ENCODE measurements at places on chromosomes 7 and 10. TPM values are rescaled to one million over a fixed set of nuclear protein-coding genes. Genes with fewer than 3 reads are reported as not detected.
A peak's percentile ranks its signal among the peaks of the same experiment; 100 is the strongest.

CASP7 gene
- 17.8 TPM for total RNA-seq

TNS3 gene
- total RNA-seq, result 32.5 TPM

GIMAP4 gene
- total RNA-seq, result 21.4 TPM

ELN gene
- 174 TPM for total RNA-seq

SPDYE1 gene
- not detected for total RNA-seq

CNPY1 gene
- total RNA-seq, result not detected

ADIRF gene
- 98.1 TPM for total RNA-seq

PCGF5 gene
- total RNA-seq, result 49.6 TPM

PIP gene
- total RNA-seq, result not detected

- H3K4me3 ChIP-seq, result no peak overlapping the region
- no peaks in the 10 kb centered on the region for H3K4me1 ChIP-seq
- H3K27me3 ChIP-seq, result no peaks in the 10 kb centered on the region
Observed at GRCh38 chr10:21627331-21627730, 93.3 kb downstream of the MLLT10 start.

- H3K27me3 ChIP-seq, result no peaks in the 10 kb centered on the region
- no peak overlapping the region for H3K27ac ChIP-seq
- no peaks in the 10 kb centered on the region for H3K4me1 ChIP-seq
- no peaks in the 10 kb centered on the region for H3K36me3 ChIP-seq
- DNase-seq, result no peak
Observed at GRCh38 chr10:107898392-107898791, 733.9 kb upstream of the SORCS1 start.

DNA sequence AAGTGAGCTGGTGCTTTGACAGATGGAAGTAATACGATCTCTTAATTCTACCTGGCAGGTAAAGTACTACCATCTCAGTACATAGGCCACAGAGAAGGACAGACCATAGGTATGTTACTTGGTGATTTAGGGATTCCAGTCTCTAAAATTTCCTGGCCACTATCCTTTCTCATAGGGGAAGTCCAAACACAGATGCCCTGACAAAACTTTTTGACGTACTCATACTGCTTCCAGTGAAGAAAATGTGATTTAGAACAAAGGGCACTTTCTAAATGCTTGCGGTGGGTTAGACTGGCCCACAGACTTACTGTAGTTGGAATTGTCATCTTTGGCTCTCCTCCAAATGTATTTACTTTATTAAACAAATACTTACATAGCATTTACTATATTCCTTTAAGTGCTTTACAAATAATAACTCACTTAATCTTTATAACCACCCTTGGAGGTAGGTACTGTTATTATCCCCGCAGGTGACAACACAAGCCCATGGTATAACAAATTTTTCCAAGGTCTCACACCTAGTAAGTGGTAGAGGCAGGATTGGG lies 3.0 kb downstream of the PI4K2A start:
- no peak overlapping the region for H3K4me3 ChIP-seq
- H3K27ac ChIP-seq, result no peak overlapping the region
- H3K4me1 ChIP-seq, result peaks cover 17% of the 10 kb centered on the region
- H3K36me3 ChIP-seq, result no peaks in the 10 kb centered on the region
- no peaks in the 10 kb centered on the region for H3K27me3 ChIP-seq

DNA sequence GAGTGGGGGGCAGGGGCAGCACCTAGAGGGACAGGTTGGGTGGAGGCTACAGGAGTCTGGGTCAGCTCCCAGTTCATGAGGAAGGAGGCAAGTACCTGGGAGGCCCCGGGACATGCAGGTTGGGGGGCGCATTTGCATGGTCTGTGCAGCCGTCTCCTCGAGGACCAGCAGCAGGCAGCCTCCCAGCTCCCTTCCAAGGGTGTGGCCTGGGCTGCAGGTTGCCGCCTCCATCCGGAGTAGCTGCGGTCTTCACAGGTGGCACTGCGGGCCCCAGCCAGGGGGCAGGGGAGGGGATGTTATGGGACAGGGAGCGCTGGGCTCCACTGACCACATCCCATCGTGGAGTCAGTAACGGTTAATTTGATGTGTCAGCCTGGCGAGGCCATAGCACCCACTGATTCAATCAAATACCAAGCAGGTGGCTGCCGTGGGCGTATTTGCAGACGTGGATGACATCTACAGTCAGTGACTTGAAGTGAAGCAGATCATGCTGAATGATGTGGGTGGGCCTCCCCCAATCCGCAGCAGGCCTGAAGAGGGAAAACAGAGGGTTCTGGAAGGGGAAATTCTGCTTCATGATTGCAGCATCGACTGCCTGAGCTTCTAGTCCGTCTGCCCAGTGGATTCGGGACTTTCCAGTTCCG lies 81.6 kb downstream of the PRKAG2 start:
- H3K27me3 ChIP-seq, result no peaks in the 10 kb centered on the region
- no peak overlapping the region for H3K27ac ChIP-seq
- peaks cover 13% of the 10 kb centered on the region for H3K4me1 ChIP-seq
- no peak overlapping the region for H3K4me3 ChIP-seq

DNA sequence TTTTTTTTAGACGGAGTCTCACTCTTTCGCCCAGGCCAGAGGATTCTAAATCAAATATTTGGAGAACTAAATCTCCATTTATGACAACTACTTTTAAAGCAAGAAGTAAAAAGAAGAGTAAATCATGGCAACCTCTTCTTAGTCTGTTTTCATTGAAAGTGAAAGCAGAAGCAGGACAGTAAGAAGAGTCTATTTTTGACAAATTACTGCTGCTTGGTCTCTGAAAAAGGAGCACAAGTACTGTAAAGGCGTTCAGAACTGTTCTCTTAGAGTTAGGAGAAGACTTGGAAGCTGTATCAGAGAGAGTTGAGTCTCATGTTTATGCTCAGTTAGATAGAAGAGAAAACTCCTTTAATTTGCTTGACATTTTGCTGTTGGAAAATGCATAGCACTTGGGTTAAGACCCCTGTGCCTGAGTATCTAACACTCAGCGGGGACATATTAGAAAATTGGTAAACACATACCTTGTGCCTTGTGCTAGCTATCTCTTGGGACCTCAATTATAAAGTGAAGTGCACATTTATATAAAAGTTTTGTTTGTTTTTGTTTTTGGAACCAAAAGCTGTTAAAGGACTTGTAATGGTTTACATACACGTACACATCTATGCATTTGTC lies 433.0 kb downstream of the ANKRD7 start:
- no peak for DNase-seq
- H3K27me3 ChIP-seq, result no peaks in the 10 kb centered on the region
- H3K36me3 ChIP-seq, result no peaks in the 10 kb centered on the region
- no peaks in the 10 kb centered on the region for H3K4me1 ChIP-seq
- no peak overlapping the region for H3K27ac ChIP-seq

- no peaks in the 10 kb centered on the region for H3K4me1 ChIP-seq
- H3K4me3 ChIP-seq, result no peak overlapping the region
- no peaks in the 10 kb centered on the region for H3K27me3 ChIP-seq
Observed at GRCh38 chr10:88908194-88908593, 28.1 kb downstream of the STAMBPL1 start.

- no peaks in the 10 kb centered on the region for H3K27me3 ChIP-seq
- no peaks in the 10 kb centered on the region for H3K36me3 ChIP-seq
- peak; percentile 44 for DNase-seq
- H3K27ac ChIP-seq, result no peak overlapping the region
- H3K4me1 ChIP-seq, result peaks cover 6% of the 10 kb centered on the region
Observed at GRCh38 chr10:70348228-70348850, 34.1 kb downstream of the LRRC20 start.

DNA sequence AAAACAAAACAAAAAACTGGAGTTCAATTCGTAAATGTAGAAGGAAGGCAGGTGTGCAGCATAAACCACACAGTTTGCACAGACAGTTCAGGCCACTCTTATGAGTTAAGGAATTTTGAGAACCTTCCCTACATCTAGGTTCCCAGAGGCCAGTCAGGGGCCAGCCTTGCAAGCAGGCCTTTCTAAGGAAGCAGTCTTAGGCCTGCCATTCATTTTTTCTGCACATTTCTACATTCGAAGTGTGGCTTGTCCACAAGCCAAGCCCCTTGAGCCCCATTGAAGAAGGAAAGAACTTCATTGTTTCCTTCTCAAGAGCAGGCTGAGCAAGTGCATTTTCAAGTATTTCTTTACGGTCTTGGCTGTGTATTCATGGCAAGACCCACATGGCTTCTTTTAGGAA lies 11.4 kb upstream of the OSBPL3 start:
- H3K27me3 ChIP-seq, result no peaks in the 10 kb centered on the region
- DNase-seq, result no peak
- no peaks in the 10 kb centered on the region for H3K36me3 ChIP-seq
- H3K4me1 ChIP-seq, result no peaks in the 10 kb centered on the region
- no peak overlapping the region for H3K27ac ChIP-seq

- DNase-seq, result no peak
- no peaks in the 10 kb centered on the region for H3K27me3 ChIP-seq
- no peaks in the 10 kb centered on the region for H3K4me1 ChIP-seq
- no peak overlapping the region for H3K4me3 ChIP-seq
Observed at GRCh38 chr10:48948470-48949037, 8.9 kb upstream of the LRRC18 start.

- DNase-seq, result no peak
- no peaks in the 10 kb centered on the region for H3K27me3 ChIP-seq
- no peaks in the 10 kb centered on the region for H3K36me3 ChIP-seq
- no peak overlapping the region for H3K4me3 ChIP-seq
Observed at GRCh38 chr7:50798126-50798525, 15.4 kb upstream of the GRB10 start.

DNA sequence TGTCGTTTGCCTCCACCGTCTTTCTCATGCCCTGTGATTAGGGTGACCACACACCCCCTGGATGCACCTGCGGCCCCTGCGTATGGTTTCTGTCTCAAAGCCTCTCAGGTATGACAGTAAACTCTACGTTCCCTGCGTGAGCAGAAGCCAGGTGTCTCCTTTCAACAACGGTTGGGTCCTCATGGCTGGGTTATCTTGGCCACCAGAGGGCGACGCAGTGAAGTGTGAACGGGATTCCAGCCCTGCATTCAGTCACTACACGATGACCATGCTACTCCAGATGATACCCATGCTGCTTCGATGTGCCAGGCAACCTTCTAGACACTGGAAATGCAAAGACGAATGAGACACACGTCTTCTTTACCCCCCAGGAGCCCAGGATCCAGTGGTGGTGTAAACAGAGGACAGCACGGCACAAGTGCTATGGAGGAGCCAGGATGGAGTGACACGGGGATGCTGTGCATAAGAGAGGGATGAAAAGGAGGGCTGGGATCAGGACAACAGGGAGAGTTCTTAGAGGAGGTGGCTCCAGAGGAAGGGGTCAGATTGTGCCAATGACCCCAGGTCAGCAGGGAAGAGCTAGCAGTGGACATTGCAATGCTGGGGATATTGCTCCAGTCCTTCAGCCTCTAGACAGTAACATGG lies 228.1 kb upstream of the PFKP start:
- H3K27ac ChIP-seq, result no peak overlapping the region
- no peaks in the 10 kb centered on the region for H3K4me1 ChIP-seq
- no peak for DNase-seq
- H3K27me3 ChIP-seq, result no peaks in the 10 kb centered on the region

DNA sequence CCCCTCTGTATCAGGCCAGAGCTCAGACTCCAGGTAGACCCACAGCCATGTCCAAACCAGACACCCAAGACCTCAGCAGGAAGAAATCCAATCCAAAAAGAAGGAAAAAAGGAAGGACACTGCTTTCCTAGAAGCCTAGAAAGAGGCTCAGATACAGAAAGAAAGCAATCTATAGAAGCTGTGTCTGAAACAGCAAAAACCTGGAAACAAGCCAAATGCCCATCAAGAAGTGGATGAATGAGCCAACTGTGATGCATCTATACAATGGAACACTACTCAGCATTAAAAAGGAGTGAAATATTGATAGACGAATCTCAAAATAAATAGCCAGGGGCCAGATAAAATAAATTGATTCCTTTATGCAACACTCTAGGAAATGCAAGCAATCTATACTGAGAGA lies 31.6 kb downstream of the GRB10 start:
- no peak for DNase-seq
- no peaks in the 10 kb centered on the region for H3K36me3 ChIP-seq
- H3K4me3 ChIP-seq, result no peak overlapping the region
- H3K27me3 ChIP-seq, result no peaks in the 10 kb centered on the region
- H3K27ac ChIP-seq, result no peak overlapping the region
- H3K4me1 ChIP-seq, result peaks cover 41% of the 10 kb centered on the region

GRCh38 chr7:106740806-106741205 lies 79.8 kb upstream of the CCDC71L start:
- H3K27me3 ChIP-seq, result no peaks in the 10 kb centered on the region
- peaks cover 7% of the 10 kb centered on the region for H3K4me1 ChIP-seq
- H3K36me3 ChIP-seq, result no peaks in the 10 kb centered on the region
- no peak overlapping the region for H3K27ac ChIP-seq
- H3K4me3 ChIP-seq, result no peak overlapping the region

GRCh38 chr7:80060218-80060806 lies 74.3 kb upstream of the GNAI1 start:
- H3K27me3 ChIP-seq, result no peaks in the 10 kb centered on the region
- DNase-seq, result no peak
- no peak overlapping the region for H3K4me3 ChIP-seq
- H3K36me3 ChIP-seq, result no peaks in the 10 kb centered on the region

DNA sequence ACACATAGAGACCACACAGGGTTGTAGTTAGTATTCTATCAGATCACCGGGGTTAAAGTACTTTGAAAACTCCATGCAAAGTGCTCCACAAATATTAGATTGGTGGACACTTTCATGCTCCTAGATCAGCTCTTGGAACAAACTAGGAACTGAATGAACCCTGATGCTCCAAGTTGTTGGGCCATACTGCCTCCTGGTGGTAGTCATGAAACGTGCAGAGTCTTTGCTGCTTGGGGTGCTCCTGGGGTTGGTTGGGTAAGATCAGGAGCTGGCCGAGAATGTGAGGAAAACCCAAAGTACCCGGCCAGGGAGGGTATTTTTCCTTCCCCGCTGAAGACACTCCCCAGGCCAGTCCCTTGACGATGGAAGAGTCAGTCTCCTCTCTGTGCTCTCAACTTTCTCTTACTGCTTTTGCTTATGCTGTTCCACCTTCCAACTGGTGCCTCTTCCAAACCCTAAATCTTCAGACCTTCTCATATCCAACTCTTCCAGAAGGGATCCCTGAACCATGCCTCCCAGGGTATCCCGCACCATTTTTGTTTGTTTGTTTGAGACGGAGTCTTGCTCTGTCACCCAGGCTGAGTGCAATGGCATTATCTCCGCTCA lies 918 bp upstream of the RPEL1 start:
- no peaks in the 10 kb centered on the region for H3K27me3 ChIP-seq
- H3K36me3 ChIP-seq, result no peaks in the 10 kb centered on the region
- H3K27ac ChIP-seq, result no peak overlapping the region
- H3K4me1 ChIP-seq, result peaks cover 12% of the 10 kb centered on the region

DNA sequence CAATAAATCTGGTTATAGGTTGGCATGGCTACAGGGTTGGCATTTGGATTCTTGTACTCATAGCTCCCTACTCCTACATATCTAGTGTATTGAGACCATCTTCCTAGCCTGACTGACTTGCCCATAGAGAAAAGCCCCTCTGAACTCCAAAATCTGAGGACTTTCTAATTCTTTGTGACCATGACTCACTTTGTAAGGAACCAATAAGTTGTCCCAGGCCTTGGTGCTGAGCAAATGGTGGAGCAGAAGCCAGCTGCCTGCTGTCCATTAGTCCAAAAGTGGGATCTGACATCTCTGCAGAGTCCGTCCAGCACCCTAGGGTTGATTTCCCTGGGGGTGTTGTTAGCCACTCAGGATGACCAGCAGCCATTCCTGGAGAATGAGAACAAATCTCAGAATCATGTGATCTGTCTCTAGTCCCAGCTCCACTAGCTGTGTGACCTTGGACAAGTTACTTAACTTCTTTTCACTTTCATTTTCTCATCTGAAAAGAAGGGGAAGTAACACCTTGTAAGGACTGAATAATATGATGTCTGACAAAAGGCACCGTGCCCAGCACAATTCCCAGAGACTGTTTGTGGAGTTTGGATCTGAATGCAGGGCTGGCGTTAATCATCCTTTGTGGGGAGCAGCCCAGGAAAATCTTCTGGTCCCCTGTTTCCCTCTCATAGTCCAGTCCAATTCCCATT lies 44.1 kb downstream of the MTURN start:
- no peaks in the 10 kb centered on the region for H3K36me3 ChIP-seq
- H3K27ac ChIP-seq, result peak overlapping the region; percentile 34
- H3K4me3 ChIP-seq, result no peak overlapping the region
- peaks cover 45% of the 10 kb centered on the region for H3K4me1 ChIP-seq
- H3K27me3 ChIP-seq, result no peaks in the 10 kb centered on the region
